T-helper 17 cell (primary cell): ENCODE measurements at places on chromosomes 2 and 18.

- H3K27ac ChIP-seq, result peak overlapping the region; percentile 53
- DNase-seq, result no peak
- no peak overlapping the region for H3K4me3 ChIP-seq
- H3K27me3 ChIP-seq, result no peaks in the 10 kb centered on the region
- H3K36me3 ChIP-seq, result peaks cover 19% of the 10 kb centered on the region
- H3K4me1 ChIP-seq, result peaks cover 7% of the 10 kb centered on the region
Observed at GRCh38 chr2:17736989-17737388, 16.6 kb downstream of the SMC6 start.

- no peak overlapping the region for H3K27ac ChIP-seq
- no peak overlapping the region for H3K4me3 ChIP-seq
- peaks cover 2% of the 10 kb centered on the region for H3K36me3 ChIP-seq
- no peaks in the 10 kb centered on the region for H3K4me1 ChIP-seq
- DNase-seq, result no peak
Observed at GRCh38 chr2:12478151-12479064, 238.3 kb upstream of the TRIB2 start.

- peaks cover 6% of the 10 kb centered on the region for H3K27me3 ChIP-seq
- no peak for DNase-seq
- H3K36me3 ChIP-seq, result peaks cover 7% of the 10 kb centered on the region
- H3K4me3 ChIP-seq, result no peak overlapping the region
Observed at GRCh38 chr2:54899576-54900200, 150.6 kb downstream of the RTN4 start.

DNA sequence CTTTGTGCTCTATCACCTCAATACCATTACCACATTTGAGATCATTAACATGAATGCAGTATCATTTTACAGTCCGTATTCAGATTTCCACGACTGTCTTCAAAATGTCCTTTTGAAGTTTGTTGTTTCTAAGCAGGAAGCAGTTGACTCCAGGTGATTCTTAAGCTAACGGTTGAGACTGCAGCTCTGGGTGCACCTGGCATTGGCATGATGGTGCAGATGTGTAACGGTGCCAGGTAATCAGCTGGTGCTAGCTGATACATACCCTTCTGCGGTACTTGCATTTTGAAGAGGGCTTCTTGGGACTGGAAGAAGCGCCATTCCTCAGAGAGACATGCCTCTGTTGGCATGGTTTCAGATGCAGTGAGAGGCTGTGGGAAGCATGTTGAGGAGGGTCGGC, 19.5 kb downstream of the SIGLEC15 start:
- DNase-seq, result no peak
- peaks cover 8% of the 10 kb centered on the region for H3K27me3 ChIP-seq
- H3K4me3 ChIP-seq, result no peak overlapping the region

DNA sequence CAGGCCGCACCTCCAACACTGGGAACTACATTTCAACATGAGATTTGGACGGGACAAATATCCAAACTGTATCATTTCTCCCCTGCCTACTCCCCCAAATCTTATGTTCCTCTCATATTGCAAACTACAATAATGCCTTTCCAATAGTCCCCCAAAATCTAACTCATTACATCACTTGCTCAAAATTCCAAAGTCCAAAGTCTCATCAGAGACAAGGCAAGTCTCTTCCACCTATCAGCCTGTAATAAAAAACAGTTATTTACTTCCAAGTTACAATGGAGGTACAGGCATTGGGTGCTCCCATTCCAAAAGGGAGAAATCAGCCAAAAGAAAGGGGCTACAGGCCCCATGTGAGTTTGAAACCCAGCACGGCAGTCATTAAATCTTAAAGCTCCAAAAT, 12.6 kb upstream of the UGT1A8 start:
- no peak for DNase-seq
- peaks cover 31% of the 10 kb centered on the region for H3K27me3 ChIP-seq

GRCh38 chr2:48383036-48383435, 146.9 kb upstream of the STON1 start:
- peaks cover 2% of the 10 kb centered on the region for H3K4me1 ChIP-seq
- peaks cover 3% of the 10 kb centered on the region for H3K36me3 ChIP-seq
- DNase-seq, result no peak
- H3K27ac ChIP-seq, result no peak overlapping the region
- no peak overlapping the region for H3K4me3 ChIP-seq
- no peaks in the 10 kb centered on the region for H3K27me3 ChIP-seq

DNA sequence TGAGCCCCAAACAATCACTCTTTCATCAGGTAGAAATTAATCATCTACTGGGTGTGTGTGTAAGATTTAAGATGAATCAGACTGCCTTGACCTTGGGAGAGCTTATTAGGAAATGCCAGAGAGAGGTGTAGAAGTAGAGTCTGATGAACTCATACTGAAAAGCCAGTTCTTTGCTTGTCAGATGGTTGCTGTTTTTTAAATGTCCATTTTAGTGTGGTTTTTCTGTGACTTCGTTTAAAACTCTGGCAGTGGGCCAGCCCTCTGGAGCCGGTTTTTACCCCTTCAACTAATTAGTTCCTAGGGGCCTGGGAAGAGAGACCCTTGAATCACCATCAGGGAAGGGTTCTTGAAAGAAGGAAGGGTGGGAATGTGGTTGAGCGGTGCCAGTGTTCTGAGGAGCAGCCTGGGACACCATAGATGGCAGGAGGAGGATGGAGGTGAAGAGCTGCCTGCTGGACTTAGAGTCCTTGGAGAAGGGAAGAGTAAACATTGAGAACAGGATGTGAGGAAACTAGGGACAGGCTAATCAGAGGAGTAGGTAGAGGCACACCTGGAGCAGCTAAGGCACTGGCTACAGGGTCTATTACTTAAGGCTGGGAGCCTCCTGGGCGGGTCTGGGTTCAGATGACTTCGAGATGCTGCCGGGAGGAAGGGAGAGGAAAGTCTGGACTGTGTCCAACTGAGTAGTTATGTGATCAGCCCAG, 66.1 kb downstream of the LRRFIP1 start:
- no peak for DNase-seq
- peaks cover 71% of the 10 kb centered on the region for H3K4me1 ChIP-seq
- no peaks in the 10 kb centered on the region for H3K27me3 ChIP-seq
- H3K27ac ChIP-seq, result peak overlapping the region; percentile 99
- peak overlapping the region; percentile 99 for H3K4me3 ChIP-seq

GRCh38 chr2:33777786-33778185, 178.7 kb upstream of the FAM98A start:
- no peak overlapping the region for H3K4me3 ChIP-seq
- no peak for DNase-seq
- no peak overlapping the region for H3K27ac ChIP-seq

DNA sequence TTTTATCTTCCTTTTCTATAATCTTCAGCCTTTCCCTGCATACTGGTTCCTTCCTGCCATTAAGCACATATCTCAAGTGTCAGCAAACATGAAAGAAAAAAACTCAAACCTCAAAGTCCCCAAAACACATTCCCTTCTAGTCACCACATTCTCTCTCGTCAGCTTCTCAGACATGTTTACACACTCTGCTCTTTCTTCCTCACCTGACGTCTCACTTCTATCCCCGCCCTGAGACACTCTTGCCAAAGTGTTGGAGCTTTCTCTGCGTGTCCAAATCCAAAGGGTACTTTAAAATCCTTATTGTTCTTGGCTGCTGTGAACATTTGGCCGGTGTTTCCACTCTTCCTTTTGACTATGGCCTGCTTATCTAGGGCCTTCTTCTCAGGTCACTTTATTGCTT, 47.9 kb downstream of the SOX11 start:
- no peak for DNase-seq
- no peaks in the 10 kb centered on the region for H3K36me3 ChIP-seq
- H3K27ac ChIP-seq, result no peak overlapping the region

DNA sequence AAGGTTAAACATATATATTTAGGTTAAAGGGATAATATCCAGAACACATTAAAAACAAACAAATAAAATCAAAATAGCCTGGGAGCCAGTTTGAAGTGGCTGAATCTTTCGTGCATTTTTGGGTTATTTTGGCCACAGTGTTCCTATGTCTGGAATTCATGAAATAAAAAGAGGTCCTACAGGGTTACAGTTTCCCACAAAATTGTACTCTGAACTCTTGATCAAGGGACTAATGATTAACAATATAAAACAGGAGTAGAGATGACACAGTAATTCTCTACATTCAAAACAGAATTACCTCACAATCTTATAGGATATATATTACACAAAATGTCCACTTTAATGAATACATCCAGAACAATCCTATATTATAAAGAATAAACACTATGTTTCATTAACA, 24.9 kb downstream of the VPS4B start:
- no peak for DNase-seq
- no peak overlapping the region for H3K27ac ChIP-seq
- H3K36me3 ChIP-seq, result no peaks in the 10 kb centered on the region
- H3K27me3 ChIP-seq, result no peaks in the 10 kb centered on the region

DNA sequence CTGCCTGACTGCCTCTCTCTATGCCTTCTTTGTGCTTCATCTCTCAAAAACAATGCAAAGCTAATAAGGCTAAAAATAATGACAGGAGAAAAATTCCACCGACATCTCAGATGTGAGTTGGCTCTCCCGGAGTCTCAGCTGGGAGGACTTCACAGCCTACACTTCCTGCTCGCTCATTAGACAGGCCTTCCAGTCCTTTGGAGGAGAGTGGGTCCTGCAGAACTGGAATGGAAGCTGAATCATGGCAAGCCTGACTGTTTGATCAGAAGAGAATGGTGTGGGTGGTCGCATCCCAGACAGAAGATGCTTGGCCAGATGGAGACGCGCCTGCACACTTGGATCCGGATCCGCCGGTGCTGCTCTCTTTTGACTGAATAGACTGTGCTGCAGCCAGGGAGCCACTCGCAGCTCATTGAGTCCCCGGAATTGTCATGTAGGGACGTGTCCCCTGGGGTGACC, 49.7 kb downstream of the TRIB2 start:
- H3K27ac ChIP-seq, result no peak overlapping the region
- H3K36me3 ChIP-seq, result peaks cover 4% of the 10 kb centered on the region
- no peak overlapping the region for H3K4me3 ChIP-seq
- DNase-seq, result no peak

GRCh38 chr2:175984846-175985245, 17.2 kb downstream of the LNPK start:
- no peaks in the 10 kb centered on the region for H3K27me3 ChIP-seq
- DNase-seq, result no peak
- no peak overlapping the region for H3K4me3 ChIP-seq
- peaks cover 8% of the 10 kb centered on the region for H3K4me1 ChIP-seq

GRCh38 chr2:60794271-60794863, 38.3 kb downstream of the PAPOLG start:
- H3K27ac ChIP-seq, result no peak overlapping the region
- no peak for DNase-seq
- peaks cover 9% of the 10 kb centered on the region for H3K4me1 ChIP-seq
- peaks cover 5% of the 10 kb centered on the region for H3K36me3 ChIP-seq

DNA sequence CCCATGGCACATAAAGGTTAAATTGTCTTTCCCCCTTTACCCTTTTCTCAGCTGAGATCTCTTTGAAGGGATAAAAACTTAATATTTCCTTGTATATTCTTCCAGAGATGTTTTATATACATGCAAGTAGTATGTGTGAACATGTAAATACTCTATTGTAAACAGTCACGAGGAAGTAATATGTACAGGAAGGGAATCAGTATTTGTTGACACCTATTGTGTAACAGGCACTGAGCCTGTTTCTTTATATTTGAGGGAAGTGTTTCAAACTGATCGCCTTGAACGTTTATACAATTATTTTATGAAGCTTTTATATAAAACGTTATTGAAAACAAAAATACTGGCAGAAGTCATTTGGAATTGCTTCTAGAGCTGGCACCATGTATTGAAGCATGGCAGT, 13.2 kb downstream of the RALBP1 start:
- no peak overlapping the region for H3K4me3 ChIP-seq
- H3K4me1 ChIP-seq, result peaks cover 10% of the 10 kb centered on the region
- no peaks in the 10 kb centered on the region for H3K36me3 ChIP-seq
